ENCODE measurements at places on chromosomes 11 and 22.

- no peak for DNase-seq
These were observed 117.2 kb downstream of the APIP start for GRCh38 chr11:34798985-34799384.

DNA sequence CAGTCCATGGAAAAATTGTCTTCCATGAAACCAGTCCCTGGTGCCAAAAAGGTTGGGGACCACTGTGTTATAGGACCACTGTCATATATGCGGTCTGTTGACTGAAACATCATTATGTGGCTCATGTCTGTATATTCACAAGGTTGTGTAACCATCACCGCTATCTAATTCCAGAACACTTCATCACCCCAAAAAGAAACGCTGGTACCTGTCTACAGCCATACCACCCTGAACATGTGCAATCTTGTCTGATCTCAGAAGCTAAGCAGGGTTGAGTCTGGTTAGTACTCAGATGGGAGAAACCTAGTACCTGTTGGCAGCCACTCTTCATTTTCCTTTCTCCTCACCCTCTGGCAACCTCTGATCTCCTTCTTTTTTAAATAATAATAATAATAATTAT, 12.9 kb upstream of the PIK3IP1 start:
- no peak for DNase-seq

- no peak for DNase-seq
These were observed 90.5 kb downstream of the NTM start for GRCh38 chr11:131460931-131461330.

DNA sequence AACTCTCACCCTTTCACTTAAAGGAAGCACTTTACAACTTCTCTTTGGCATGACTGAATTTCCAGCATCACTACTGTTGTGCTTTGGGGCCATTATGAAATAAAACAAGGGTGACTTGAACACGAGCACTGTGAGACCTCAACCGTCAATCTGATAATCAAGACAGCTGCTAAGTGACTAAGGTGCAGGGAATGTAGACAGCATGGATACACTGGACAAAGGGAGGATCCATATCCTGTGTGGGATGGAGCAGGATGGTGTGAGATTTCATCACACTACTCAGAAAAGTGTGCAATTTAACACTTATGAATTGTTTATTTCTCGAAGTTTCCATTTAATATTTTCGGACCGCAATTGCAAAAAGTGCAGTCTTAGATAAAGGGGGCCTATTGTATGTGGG, 16.1 kb upstream of the EXPH5 start:
- DNase-seq = no peak

DNA sequence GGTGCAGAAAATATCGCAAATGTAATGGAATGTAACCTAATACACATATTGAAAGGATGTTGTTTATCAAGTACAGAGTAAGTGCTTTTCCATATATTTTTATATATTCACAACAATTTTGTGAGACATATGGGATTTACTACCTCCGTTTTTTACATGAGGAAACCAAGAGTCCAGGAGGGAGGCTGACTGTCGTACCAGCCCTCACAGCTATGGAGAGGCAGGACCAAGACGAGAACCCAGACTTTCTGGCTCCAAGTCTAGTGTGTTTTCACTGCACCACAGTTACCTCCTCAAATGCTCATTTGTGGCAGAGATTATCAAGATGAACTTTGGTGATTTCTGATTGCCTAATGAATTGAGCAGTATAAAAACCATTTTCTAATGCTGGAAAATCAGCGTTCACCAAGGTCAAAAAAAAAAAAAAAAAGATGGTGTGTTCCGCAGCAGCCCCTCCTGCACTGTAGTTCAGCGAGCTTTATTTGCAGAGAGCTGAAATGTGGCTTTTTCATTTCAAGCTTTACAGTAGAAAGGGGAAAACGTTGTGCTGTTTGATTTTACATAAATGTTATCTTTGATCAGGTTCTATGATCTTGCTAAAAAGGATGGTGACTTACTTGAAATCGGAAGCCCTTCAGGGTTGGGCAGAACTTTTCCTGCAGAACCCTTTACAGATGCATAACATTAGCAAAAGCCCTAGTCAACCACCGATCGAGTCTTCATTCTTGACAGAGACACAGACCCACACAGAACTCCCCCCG, 44.7 kb upstream of the WEE1 start:
- DNase-seq = no peak

GRCh38 chr11:105202422-105202821, 62.9 kb upstream of the CARD18 start:
- no peak for DNase-seq

DNA sequence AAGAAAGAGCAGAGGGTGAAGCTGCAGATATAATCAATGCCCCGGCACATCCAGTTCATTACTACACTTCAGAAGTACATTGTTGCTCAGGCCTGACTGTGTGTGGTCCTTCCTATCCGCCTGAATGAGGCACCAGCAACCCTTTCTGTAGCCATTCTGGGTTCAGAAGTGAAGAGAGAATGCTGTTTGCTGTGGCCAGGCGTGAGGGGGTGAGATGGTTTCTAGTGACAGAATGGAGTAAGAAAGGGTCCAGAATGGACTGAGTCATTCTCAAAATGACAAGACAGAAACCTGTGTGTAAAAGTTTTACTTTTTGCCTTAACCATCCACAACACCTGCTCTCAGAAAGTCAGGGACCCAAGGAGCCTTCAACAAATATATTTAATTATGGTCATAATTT, 334.8 kb downstream of the GUCY1A2 start:
- DNase-seq = no peak

DNA sequence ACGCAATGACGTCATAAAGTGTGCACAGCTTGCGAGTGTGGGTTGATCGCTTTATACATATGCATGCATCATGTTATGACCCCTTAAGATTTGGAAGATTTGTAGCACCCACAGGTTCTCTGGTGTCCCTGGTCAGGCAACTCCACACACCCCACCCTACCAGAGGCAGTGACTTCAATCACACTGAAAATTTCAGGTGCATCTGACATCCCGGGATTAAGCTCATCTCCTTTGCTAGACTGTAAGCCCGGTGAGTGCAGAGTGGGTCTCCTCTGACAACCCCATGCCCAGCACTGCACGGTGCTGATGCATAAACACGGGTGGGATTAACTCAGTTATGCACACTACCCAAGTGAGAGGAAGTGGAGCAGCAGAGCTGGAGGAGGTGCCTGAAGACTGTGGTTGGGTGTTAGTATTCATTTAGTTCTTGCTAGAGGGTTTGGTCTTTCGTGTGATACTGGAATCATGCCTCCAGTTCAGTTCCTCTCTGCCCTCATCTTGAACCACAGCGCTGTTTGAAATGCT, 6.5 kb downstream of the ARSA start:
- DNase-seq = no peak

DNA sequence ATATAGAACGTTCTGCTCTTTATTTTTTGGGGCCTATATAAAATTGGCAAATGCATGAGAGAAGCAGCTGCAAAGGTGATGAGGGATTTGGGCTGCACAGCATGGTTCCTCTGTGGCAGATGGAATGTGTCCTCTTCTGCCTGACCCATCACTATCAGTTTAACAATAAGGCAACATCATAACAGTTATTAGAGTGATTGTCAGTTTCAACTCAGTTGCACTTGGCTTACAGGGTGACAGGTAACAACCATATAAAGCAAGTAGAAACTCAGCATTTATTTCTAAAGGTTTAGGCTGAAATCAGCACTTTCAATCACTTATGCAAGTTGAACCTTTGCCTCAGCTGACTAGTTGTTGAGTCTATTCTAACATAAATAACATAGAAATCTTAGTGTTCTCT, 935.4 kb upstream of the CHORDC1 start:
- no peak for DNase-seq

DNA sequence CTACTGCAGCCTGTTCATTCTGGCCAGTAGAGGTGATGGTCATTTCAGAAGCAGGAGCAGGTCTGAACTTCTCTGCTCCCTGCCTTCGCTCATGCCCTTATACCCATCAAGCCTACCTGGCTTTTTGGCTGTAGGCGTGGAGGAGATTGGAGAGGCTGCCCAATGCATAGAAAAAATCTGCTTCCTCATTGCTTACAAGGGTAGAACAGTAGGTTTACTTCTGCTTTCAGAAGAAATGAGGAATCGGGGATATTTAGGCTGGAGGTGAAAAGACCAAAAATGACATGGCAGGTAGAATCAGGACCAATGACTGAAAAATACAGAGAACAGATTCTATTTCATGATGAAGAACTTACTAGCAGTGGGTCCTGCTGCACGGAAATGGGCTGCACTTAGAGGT, 72.9 kb upstream of the YWHAH start:
- DNase-seq = no peak

GRCh38 chr11:10298342-10298741, 4.3 kb upstream of the SBF2 start:
- DNase-seq = no peak

GRCh38 chr11:125387901-125388300, 108.2 kb downstream of the FEZ1 start:
- DNase-seq = no peak

DNA sequence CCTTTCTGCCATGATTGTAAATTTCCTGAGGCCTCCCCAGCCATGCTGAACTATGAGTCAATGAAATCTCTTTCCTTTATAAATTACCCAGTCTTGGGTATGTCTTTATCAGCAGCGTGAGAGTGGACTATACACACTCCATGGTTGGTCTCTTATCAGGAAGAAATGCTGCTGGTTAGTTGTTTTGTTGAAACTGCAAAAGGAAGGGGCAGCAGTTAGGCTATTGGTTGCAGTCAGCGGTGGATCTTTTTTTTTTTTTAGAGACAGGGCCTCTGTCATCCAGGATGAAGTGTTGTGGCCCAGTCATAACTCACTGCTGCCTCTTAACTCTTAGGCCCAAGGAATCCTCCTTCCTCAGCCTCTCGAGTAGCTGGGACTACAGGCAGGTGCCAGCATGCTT, 51.7 kb downstream of the HSD17B12 start:
- DNase-seq = no peak

DNA sequence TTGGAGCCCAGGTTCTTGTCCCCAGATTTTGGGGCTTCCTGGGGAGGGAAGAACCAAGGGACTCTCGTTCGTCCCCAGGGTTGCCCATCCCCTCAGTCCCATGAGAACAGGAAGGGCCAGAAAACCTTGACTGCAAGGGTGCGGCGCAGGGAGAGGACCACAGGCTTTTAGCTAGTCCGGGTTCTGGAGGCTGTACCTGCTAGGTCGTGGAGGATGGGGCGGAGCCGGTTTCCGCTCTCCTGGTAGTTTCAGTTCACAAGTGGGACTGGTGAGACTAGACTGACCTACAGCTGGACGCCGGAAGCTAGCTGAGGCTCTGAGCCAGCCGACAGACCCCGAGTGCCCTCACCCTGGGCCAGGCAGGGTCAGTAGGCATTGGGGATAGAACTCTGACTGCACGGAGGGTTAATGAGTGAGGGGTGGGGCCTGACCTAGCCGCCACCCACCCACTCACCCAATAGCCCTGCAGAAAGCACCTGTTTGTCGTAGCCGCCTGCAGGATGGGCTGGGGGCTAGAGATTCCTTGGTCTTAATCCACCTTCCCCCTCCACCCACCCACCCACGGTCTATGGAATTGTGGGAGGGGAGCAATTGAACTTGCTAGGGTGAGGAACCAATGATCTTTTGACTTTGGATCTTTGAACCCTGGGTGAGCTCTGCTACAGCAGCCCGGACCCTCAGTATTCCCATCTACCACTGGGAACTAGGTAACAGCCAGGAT, 1.5 kb downstream of the MAFF start:
- no peak for DNase-seq

DNA sequence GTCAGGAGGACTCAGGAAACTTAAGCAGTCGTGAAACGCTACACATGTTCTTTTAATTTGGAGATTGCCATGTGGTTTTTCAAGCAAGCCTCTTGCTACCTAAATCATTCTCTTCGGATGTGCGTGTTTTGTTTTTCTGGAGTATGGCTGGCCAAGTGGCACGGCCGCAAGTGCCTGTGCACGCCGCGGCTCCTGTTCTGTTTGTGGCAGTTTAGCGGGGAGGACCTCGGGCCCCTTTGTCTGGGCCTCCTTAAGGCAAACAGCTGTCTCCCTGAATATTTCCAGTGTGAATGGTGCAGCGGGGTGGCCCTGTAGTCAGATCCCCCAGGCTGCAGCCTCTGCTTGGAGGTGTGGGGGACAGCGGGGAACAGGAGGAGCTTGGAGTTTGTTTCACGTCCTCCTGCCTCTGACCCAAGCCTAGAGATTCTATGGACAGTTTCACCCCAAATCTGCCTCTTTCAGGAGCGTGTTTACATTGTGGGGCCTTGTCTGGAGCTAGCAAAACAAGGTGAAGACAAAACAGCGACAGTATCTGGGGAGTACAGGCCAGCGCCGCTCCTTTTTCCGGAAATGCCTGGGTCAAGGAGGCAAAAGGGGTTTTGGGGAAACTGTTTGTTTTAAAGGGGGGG, 1.3 kb downstream of the LRP5 start:
- no peak for DNase-seq

DNA sequence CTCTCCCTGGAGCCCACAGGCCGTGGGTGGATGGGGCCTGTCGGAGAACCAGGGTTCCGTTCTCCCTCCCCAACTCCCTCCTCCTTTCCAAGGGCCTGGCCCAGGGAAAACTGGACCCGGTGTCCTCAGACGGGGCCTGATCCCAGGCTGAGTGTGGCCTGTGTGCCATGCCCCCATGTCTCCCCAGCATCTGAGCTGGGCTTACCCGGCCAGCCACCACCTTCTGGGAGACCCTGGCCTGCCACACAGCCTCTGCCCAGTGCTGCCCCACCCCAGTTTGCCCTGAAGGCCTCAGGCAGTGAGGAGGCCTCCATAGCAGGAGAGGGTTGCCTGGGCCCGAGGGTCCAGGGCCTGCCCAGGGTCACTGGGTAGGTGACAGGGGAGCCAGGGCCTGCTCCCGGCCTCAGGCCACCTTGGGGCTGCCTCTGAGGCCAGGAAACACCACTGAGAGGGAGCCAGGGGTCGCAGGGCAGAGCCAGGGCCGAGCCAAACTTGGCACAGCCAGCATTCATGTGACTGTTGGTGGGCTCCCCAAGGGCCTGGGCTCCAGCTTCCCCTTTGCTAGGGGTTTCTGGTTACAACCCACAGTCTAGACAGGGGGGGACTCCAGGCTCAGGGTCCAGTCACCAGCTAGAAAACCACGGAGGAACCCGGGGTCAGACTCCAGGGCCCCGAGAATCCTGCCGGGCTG, 590 bp upstream of the IFITM10 start:
- no peak for DNase-seq

DNA sequence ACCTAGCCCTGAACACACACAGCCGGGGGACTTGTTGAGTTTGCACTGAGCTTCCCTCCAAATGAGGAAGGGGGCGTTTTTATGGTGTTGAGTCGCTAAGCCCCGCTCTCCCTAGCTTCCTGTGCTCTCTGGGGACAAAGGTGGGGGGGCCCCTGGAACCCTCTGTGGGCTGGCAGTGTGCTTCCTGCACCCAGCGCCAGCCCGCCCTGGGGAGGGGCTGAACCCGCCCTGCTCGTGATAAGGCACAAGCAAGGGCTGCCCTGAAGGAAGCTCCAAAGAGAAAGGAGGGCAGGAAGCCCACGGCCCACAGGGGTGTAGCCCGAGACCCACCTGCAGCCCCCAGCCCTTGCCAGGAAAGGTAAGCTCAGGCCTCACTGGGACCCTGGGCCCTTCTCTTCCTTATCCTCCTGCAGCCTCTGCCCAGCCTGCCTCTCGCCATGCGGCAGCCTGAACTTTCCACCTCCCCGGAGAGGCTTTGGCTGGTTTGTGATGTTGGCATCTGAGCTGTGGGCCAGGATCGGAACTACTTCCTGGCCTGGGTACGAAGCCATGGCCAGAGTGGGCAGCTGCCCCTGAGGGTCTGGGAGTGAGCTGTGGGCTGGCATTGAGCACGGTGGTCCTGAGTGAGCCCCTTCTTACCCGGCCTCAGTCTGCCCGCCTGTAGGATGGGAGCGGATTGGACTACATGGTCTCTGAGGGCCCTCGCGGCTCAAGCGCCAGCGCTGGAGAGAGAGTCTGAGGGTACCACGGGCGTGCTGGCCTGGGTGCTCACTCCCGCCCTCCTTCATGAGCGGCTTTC, at the start of gene FERMT3:
Gene FERMT3 (plus strand): TSS at position 265 of the 799 bp plus-strand sequence. CDS start 644 bp downstream, outside the sequence.
- DNase-seq = no peak

GRCh38 chr11:30377347-30377746, 54.4 kb downstream of the ARL14EP start:
- DNase-seq = no peak
